ENCODE measurements at places on chromosomes 7 and 10.

GRCh38 chr7:47095946-47096345 lies 486.0 kb downstream of the TNS3 start:
- no peak for DNase-seq

DNA sequence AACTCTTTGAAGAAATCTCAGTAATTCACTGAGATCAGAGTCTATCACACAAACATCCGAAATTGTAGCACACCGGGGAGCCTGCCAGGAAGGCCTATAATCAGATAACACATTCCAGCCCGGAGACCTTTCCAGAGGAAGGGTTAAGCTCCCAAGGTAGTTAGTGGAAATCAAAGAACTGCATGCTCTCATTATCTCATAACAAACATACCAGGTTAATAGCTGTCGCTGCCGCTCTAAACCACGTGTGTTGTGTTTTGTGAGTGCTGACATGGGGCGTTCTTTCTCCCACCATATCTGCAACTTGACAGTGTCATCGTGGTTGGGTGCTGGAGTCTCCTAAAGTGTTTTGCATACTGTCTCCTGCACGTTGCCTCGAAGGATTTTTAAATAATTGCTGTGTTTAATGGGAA lies 120.7 kb upstream of the CARD11 start:
- DNase-seq, result no peak

DNA sequence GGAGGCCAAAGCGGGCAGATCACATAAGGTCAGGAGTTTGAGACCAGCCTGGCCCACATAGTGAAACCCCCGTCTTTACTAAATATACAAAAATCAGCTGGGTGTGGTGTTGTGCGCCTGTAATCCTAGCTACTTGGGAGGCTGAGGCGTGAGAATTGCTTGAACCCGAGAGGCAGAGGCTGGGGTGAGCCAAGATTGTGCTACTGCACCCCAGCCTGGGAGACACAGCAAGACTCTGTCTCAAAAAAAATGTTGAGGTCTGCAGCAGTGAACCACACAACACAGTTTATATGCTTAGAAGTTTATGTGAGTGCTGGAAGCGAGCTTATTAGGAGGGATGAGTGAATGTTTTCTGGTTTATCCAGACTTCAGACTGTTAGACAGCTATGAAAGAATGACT lies 10.4 kb downstream of the LHPP start:
- no peak for DNase-seq

- no peak for DNase-seq
These were observed 65.6 kb downstream of the TWIST1 start for GRCh38 chr7:19051767-19052375.

GRCh38 chr7:6156734-6157133 lies 115.7 kb downstream of the CYTH3 start:
- no peak for DNase-seq

DNA sequence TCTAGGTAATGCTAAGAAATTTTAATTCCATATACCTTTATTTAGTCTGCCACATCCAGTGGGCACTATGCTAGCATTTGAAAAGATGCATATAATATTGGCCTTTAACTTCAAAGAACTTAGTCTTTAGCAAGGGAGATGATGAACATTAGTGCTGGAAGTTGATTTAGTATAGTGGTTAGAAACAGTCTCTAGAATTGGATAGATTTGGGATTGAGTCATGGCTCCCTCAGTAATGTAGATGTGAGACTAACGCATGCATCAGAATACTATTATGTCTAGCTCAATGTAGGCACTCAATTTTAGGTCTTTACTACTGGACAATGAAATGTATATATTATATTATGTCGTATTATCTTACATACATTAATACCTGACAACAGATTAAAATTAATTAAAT lies 5.8 kb downstream of the DKK1 start:
- DNase-seq, result no peak

DNA sequence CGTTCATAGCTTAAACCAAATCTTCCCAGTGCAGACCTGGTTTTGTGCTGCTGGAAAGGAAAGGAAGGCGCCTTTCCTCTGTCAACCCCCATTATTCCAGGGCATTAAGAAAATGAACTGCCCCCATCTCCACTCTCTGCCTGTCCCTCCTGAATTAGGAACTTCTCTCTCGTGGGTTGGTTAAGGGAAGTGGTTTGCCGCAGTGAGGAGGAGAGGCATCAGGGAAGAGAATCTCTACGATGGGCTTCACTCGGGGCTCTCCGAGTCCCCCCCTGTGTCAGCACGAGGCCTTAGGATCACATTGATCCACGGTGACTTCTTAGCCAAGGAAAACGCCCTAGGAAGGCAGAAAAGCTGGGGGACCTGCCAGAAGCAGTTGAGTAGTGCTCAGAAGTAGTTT lies 53.9 kb upstream of the LYZL2 start:
- DNase-seq, result no peak

DNA sequence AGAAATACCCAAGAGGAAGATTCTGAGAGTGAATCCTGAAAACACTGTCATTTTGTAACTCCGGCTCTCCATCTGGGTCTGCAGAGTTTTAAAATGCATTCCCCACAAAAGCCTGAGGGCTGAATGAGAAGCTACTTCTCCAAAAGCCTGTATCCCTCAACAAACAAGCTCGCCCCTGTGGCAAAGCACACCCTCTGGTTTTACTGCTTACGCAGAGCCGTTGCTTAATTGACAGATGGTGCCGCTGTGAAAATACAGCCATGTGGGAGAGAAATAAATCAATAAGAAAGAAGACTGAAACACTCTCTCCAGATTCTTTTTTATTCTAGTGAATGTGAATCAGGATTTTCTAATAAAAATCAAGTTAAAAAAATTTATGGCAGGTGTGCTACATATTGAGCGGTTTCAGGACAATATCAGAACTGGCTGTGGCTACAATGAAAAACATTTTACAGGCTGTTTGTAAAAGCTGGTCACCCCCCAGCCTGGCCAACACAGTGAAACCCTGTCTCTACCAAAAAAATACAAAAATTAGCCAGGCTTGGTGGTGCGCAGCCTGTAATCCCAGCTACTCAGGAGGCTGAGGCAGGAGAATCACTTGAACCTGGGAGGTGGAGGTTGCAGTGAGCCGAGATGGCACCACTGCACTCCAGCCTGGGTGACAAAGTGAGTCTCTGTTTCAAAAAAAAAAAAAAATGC lies 32.5 kb downstream of the C7orf33 start:
- DNase-seq, result no peak

- DNase-seq, result no peak
These were observed 108.3 kb upstream of the TCERG1L start for GRCh38 chr10:131419797-131420196.

GRCh38 chr10:17676919-17677318 lies 33.0 kb downstream of the STAM start:
- no peak for DNase-seq

DNA sequence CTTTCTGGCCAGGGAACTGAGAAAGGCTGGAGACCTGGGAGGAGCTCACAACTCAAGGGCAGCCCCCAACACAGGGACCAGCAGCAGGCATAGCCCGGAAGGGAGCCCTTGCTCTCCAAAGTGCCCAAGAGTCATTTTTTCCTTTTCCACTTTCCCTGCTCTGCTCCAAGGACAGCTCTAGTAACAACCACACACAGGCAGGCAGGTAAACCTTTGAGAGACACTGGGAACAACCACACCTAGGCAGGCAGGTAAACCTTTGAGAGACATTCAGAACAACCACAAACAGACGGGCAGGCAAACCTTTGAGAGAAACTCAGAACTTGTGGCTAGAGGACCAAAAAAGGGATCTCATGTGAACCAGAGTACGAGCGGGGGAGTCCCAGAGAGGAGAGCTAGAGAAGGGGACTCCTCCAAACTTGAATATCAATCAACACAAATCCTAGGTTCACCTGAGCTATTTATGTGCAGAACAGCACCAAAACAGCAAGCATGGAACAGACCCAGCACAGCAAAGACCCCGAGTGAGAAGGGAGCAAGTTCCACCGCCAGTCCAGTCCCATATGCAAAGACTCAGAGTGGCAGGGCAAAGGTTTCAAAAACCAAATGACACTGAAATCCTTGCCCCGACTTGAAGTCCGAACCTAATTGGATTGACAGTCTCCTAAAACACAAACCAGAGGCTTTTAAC lies 33.6 kb upstream of the GUSB start:
- no peak for DNase-seq

DNA sequence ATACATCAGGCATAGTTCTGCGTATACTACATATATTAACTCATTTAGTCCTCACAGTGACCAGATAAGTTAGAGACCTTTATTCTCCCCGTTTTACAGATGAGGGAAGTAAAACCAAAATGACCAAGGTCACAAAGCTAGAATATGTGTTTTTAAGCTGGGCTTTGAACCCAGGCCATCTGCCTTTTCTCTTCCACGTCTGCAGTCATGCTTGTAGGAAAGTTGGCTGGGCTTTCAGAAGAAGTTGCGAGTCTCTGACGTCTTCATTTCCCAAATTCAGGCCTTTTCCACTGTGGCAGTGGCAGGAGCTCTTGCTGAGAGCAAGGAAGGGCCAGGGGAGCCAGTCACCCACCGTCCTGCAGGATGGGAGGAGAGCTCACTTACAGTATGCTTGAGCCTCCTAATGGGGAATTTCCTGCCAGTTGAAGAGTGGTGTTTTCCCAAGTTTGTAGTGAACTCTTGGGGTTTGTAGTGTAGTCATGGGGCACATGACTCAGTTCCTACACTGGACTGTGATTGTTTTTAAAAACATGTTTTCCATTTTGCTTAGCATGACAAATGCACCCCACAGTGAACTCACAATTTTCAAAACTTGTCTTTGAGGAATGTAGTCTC lies 34.2 kb downstream of the CYP17A1 start:
- DNase-seq, result no peak
